ENCODE measurements at places on chromosomes 3 and 15.

DNA sequence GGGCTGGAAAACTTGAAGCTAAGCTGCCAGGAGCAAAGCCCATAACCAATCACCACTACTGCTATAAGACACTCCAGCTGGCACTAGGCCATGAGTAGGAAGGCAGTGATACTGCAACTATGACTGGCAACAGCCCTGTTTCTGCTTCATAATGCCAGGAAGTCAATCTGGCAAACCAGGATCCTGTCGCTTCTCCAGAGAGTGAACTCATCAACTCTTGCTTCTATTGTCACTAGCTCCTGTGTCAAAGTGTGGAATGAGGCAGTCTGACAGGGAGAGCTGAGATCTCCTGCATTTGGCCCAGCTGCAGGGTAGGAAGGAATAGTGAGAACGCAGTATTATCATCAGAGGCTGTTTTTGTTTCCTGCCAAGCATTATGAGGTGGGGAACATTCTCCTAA is 105.3 kb downstream of the CTNNB1 start:
- no peak for DNase-seq

GRCh38 chr3:134748698-134749097 is 46.4 kb upstream of the EPHB1 start:
- DNase-seq = no peak

DNA sequence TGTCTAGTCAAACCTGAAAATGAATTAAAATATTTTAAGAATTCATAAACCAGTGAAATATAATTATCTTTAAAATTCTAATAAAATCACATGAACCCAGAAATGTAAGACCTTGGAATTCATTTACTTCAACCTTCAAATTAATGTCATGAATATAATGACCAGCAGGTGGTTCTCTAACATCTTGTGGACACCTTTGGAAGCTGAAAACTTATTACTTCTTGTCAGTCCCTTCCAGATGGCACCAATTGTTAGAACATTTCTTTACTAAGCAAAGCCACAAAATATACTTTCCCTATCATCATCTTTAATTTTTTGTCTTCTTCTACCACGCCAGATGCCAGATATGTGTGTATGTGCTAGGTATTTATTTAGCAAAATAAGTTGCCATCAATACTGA is 240.0 kb downstream of the MBNL1 start:
- no peak for DNase-seq

GRCh38 chr3:129485721-129486663 is 42.4 kb upstream of the RHO start:
- no peak for DNase-seq

GRCh38 chr15:90421527-90421926 is 33.5 kb downstream of the IQGAP1 start:
- DNase-seq = no peak

DNA sequence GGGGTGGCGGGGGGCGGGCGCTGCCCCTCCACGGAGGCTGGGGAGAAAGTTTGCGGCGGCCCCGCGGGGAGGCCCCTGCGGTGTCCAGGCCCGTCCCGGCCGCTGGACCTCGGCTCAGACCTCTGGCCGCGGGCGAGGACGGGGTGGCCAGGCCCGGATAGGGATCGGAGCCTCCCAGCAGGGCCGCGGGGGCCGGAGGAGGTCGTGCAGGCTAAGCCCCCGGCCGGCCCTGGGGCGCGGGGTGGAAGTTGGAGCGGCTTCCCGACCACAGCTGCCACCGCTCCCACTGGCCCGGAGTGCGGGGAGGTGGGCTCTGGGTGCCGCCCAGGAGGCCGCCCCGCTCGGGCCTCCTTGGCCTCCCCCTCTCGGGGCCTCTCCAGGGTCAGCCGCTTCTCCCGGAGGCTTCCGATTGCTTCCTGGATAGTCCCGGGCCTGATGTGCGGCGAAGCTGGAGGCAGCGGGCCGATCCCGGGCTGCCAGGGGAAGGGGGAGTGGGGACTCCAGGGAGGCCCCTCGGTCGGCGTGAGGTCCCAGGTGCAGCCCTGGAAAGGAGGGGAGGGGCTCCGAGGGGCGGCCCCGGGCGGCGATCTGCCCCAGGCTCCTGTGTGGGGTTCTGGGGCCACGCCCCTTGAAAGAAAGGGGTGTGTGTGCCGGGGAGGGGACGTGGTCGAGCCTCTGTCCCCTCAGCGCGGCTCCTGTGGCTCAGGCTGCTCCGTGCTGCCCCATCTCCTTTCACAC is 907 bp downstream of the PLXNA1 start:
- no peak for DNase-seq

- DNase-seq = no peak
Measured at GRCh38 chr3:179156775-179157174, 8.6 kb downstream of the PIK3CA start.

DNA sequence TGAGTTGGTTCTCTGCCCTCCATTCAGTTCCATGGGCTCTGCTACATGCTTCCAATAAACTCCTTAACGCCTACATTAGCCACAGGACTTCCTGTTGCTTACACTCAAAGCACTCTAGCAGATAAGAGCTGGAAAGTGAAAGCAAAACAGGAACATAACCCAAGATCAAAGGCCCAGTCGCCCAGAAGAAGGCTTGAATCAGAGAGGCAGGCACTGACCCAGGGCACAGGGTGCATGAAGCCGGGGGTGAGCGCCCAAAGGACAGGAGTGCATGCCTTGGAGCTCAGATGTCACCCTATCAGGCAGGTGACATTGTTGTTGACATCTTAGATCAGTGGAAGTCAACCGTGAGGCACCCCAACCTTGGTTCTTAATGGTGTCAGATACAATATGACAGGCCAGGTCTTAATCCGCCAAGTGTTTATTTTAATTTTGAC is 235.1 kb downstream of the UACA start:
- no peak for DNase-seq

DNA sequence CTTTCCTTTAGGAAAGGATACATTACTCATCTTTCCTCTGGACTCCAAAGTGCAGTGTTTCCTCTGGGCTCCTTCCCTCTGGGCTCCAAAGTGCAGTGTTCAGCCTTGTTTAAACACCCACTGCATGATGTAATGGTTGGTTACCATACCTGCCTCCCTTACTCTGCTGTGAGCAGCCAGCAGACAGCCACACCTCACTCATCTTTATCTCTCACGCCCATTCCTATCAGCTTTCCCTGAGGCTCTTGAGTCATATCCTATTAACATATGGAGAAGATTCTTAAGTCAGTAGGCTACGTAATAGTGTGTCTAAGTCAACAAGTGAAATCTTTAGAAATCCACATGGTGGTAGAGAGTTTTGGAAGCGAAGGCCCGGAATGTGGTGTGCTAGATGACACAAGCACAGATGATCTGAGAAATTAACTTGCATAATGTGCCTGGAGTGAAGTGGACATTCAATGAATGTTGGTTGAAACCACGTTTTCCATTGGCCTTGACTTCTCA is 97.2 kb upstream of the CTNNB1 start:
- DNase-seq = no peak

GRCh38 chr15:68229386-68230156 is at the start of gene CLN6:
CLN6 (minus strand) TSS chr15:68229728; CDS start chr15:68229584, 144 bp downstream.
- peak; percentile 74 for DNase-seq

DNA sequence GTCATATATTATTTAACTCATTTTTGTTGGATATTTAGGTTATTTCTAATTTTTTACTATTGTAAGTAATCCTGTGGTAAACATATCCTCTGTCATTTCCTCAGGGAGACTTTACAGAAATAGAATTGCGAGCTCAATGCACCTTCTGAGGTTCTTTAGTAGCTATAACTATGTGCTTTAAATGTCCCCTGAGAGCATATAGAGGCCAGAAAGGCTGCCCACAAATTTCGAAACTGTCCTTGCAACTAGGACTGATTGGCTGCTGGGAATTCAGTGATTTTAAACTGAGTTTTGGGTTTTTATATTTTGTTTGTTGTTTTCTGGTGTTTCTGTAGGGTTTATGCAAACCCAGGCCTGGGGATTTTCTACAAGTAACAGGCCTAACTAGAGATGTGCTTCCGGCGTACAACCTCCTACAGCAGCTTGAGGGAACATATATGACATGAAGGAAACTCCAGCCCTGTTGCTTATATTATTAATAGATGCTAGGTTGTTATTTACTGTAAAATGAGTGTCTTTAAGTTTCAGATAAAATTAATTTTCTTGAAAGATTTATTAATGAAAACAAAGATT is 29.1 kb upstream of the P4HTM start:
- DNase-seq = no peak

- DNase-seq = no peak
Measured at GRCh38 chr3:65091565-65091964, 403.8 kb upstream of the ADAMTS9 start.

DNA sequence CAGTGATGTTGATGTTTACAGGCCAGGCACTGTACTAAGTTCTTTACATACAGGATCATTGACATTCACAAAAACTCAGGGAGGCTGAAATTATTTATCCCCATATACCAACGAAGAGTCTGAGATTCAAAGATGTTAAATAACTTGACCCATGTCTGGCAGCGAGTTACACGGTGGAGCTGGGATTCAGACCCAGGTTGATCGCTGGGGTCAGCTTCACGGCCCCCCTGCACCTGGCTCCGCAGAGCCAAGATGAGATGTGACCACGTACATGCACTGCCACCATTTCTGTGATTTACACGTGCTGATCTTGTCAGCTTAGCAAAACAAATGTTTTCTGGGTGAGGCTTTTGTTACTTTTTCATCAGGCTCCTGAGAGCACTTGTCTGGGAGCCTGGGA is 109.8 kb downstream of the EEFSEC start:
- DNase-seq = no peak

GRCh38 chr15:40088929-40089755 is 19.5 kb downstream of the BMF start:
- no peak for DNase-seq

- no peak for DNase-seq
Measured at GRCh38 chr3:14132689-14133088, 7.8 kb downstream of the TMEM43 start.

GRCh38 chr3:122081543-122082247 is 26.5 kb downstream of the CD86 start:
- DNase-seq = no peak

- no peak for DNase-seq
Measured at GRCh38 chr15:70054884-70055387, 42.8 kb downstream of the TLE3 start.

DNA sequence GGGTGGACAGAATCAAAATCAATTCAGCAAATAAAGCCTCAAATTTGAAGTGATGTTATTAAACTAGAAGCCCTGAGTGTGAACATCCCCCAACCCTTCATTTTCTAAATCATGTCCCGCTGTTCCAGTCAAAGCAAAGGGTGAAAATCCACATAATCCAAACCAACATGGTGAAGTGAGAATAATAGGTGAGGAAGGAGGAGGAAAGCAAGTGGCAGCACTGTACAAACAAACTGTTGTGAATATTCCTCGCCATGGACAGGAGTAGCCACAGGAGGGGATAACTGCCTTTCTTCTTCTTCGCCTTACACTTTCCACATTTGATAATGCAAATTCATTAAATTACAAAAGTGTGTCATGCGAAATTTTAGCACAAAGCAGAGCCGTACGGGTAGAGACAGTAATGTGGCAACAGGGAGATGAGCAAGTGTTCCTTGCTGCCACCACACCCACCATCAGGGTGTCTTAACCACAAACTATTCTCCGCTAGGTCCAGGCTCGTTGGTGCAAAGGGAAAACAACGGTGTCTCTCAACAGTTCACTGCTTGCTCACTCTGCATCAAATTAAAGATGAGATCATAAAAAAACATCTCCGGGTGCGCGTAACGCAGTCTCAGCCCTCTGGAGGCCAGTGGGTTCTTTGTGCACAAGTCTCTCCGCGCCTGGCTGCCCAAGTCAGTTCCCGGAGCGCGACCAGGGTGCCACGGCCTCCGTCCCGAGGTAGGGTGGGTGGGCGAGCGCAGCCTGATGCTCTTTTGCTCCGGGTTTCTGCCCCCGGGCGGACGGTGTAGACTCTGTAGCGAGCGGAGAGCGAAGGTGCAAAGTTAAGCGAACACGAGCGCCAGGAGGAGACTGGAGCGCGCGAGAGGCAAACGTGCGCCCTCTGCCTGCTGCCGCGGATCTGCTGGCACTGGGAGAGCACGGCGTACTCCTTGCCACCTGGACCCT is 6.7 kb downstream of the EPHA3 start:
- DNase-seq = no peak

GRCh38 chr15:90126596-90127435 is 24.5 kb upstream of the IDH2 start:
- no peak for DNase-seq

DNA sequence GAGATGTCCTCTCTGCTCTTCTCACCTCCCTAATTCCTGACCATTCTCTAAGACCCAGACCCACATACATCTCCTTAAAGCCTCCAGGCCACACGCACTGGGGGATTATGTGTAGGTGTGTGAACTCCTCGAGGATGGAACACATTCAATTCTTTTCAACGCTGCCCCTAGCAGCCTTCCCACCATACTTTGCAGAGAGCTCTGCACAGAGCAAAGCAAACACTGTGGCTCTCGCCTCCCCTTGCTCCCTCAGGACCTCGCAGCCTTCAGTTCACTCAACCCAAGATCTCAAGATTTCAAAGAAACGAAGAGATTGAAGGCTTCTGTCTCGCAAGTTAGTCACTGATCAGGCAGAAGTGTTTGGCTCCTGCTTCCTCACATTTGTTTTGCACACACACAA is 6.0 kb downstream of the ACTC1 start:
- DNase-seq = no peak

GRCh38 chr3:134640872-134641470 is 9.9 kb downstream of the KY start:
- no peak for DNase-seq

- DNase-seq = no peak
Measured at GRCh38 chr3:126528800-126529541, 5.0 kb downstream of the CHST13 start.

DNA sequence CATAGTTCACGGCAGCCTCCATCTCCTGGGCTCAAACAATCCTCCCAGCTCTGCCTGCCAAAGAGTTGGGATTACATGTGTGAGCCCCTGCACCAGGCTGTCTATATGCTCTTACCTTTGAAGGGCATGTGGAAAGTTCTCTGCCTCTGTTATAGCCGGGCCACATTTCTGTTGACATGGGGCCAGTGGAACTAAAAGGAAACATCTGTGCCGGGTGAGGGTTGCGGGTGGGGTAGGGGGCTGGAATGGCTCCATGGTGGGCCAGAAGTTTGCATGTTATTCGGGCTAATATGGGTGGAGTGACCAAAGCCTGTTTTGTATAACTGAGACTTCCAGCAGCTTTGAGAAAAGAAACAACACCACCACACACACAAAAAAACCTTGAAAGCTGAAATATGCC is 8.3 kb upstream of the CLEC3B start:
- no peak for DNase-seq

DNA sequence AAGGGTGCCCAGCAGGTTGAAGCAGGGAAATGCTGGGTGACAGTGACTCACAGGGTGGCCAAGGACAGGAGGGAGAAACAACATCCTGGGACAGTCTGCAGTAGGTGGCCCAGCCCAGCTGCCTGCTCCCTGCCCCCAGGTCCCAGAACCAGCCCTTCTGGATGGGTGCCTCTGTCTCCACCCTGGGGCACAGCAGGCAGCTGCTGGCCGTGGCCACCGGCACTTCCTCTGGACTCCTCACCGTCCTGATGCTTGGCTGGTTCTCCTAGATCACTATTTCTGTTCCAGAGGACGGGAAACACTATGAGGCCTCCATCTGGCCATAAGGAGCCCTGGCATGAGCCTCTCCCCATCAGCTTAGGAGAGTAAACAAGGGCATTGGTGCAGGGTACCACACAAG is 258.9 kb downstream of the XXYLT1 start:
- no peak for DNase-seq
